Cardiac muscle cell (in vitro differentiated cells and primary cell): ENCODE measurements at places on chromosomes 3 and 15.
A peak's percentile ranks its signal among the peaks of the same experiment; 100 is the strongest.

- DNase-seq, result peak; percentile 30
These were observed 1.4 kb upstream of the ROBO1 start for GRCh38 chr3:79769229-79769628.

DNA sequence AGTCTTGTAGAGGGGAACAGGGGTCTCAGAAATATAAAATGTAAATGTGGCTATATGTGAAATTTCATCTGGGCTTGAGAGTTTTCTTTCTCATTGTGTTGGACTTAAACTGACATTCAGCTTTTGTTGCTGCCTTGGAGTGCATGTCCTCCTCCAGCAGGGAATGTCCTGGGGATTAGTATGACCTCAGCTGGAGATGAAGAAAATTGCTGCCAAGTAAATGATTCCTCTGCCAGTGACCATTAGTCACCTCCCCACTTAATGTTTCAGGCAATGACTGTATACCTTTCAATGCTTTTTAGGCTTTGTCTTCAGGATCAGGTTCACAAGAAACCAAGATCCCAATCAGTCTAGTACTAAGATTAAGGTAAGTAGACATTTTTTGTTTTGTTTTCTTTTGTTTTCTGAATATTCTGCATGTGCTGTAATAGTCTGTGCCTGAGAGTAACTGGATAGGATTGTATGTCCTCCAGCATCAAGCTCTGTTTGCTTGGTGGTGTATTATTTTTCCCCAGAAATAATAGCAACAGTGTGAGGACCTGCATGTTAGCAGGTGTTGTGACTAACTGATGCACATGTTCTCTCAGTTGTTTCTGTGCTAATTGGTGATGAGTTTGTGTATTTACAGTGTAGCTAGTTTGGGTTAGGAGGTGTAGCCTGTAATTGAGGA, 18.1 kb upstream of the SLC22A13 start:
- DNase-seq, result peak; percentile 1

- no peak for DNase-seq
These were observed 540 bp upstream of the HHATL start for GRCh38 chr3:42702982-42703694.

GRCh38 chr3:39185959-39186691, 6.3 kb downstream of the XIRP1 start:
- DNase-seq, result no peak

GRCh38 chr3:151146071-151146730, 56.8 kb downstream of the GPR171 start:
- peak; percentile 89 for DNase-seq
